Stimulated activated CD8-positive, alpha-beta memory T cell treated with anti-CD3 and anti-CD28 coated beads, Interleukin-4, amount 100 ng/mL, for 4 hours (primary cell): ENCODE measurements at places on chromosomes 1 and 21.

DNA sequence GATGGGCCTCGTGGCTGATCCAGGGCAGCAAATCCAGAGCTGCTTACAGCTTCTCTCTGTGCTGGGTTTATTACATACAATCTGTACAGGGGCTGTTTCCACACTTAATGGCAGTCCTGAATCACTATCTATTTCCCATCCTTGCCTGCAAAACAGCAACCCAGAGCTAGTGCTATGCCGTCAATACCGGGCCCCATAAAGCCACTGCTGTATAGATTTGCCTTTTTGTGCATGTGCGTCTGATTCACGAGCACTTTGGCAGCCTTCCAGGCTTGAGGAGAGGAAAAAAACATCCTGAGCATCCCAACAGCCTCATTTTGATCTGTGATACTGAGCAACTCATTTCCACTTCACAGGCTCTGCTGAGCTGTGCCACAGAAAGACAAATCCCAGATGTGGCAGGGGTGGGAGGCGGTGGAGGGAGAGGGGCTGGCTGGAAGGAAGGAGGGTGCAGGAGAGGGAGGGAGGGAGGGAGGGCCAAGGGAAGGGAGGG is 65.2 kb upstream of the TARBP1 start:
- no peak for DNase-seq

GRCh38 chr1:93829061-93829460 is 49.9 kb downstream of the DNTTIP2 start:
- DNase-seq = no peak

GRCh38 chr1:34166191-34166624 is 1.2 kb upstream of the CSMD2 start:
- DNase-seq = no peak

DNA sequence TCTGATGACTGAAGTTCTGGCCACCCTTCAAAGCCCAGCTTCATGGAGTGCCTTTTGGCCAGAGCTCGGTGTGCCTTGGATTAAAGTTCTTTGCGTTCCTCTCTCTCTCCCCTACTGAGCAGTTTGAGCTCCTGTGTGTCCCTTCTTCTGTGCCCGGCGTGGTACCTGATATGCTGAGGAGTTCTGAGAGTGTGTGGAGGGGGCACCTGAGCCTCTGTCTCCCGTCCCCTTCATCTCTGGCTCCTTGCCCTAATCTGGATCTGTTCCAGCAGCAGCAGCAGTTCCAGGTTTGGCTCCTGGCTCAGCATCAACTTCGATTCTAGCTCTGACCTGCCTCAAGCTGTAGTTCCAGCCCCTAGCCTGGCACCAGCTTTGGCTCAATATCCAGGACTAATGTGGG is 25.1 kb upstream of the MYCL start:
- no peak for DNase-seq

GRCh38 chr1:119040489-119040888 is 52.3 kb upstream of the TBX15 start:
- DNase-seq = no peak

DNA sequence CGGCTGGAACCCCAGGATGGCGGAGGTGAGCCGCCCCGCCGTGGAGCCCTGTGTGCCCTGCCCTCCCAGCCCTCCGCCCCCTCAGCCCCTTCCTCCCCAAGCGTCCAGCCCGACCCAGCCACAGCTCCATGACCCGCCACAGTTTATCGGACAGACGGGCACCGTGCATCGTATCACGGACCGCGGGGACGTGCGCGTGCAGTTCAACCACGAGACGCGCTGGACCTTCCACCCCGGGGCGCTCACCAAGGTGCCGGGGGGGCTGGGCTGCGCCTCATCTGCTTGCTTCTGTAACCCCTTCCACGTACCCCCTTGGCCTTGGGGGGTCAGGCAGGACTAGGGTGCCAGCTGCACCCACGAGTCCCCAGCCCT is 6.6 kb upstream of the MMP23B start:
- no peak for DNase-seq

DNA sequence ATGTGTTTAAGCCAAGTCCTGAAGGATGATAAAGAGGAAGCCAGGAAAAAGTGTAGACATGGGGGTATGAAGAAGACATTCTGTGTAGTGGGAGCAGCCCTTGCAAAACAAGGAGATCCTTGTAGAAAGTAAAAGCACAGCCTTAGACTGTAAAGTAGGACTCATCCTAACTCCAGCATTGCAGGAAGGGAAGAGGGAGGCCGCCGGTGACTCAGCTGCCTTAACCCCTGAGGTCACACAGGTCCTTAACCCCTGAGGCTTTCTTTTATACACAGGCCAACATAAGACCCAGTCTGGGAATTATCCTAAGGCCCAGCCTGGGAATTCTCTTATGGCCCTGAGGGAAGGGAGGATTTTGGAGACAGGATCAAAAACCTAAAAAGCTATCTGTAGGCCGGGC is 18.0 kb downstream of the PGM1 start:
- DNase-seq = no peak

GRCh38 chr1:28439320-28439719 is 66.5 kb upstream of the RCC1 start:
- no peak for DNase-seq

- DNase-seq = no peak
Observed at GRCh38 chr1:79375352-79375751, 368.8 kb upstream of the ADGRL4 start.

- no peak for DNase-seq
Observed at GRCh38 chr1:9179463-9180110, 50.7 kb upstream of the GPR157 start.

DNA sequence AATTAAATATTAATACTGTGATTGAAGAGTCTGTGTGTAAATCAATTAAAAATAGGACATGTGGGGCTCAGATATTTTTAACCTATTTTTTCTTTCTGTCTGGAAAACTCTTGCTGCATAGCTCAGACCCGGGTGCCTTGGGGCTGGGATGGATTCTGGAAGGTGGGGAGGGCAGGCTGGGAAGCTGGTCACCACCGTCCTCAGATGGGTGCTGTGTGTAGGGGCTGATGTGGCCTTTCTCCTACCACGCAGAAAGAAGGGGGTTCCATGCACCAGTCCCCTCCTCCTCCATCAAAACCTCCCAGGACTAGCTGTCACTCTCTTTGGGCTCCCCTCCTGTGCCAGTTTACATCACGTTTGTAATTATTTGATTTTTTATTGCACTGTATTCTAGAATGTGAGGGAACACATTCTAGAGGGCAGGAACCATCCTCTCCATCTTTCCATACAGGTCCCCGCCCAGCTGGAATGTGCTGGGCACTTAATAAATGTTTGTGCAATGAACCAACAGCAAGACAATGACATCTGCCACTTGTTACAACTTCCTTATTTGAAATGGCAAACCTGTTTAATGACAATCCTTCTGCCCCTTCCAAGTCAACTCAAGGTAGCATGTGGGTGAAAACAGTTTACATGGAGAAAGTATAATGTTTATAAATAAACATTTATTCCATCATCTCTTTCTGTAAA is 104.3 kb downstream of the EDEM3 start:
- DNase-seq = no peak

GRCh38 chr21:45033791-45034555 is 40.4 kb upstream of the ADARB1 start:
- DNase-seq = no peak

DNA sequence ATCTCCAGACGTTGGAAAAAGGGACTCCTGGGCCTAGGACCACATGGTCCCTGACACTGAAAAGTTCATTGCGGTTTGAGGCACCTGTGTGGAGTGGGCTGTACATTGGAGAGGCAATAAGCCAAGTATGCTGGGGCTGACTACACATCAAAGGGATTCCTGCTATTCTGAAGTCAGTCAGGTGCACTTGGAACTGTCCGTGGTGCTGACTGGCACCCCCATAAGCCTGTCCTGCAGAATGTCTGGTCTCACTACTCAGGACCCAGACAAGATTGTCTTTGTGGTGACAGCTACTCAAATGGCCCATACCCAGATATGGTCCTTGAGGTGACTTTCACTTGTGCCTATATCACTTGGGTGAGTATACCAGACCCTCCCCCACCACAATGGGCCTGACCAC is 150.6 kb downstream of the RWDD3 start:
- no peak for DNase-seq

GRCh38 chr1:34055818-34056217 is 109.2 kb downstream of the CSMD2 start:
- DNase-seq = no peak

DNA sequence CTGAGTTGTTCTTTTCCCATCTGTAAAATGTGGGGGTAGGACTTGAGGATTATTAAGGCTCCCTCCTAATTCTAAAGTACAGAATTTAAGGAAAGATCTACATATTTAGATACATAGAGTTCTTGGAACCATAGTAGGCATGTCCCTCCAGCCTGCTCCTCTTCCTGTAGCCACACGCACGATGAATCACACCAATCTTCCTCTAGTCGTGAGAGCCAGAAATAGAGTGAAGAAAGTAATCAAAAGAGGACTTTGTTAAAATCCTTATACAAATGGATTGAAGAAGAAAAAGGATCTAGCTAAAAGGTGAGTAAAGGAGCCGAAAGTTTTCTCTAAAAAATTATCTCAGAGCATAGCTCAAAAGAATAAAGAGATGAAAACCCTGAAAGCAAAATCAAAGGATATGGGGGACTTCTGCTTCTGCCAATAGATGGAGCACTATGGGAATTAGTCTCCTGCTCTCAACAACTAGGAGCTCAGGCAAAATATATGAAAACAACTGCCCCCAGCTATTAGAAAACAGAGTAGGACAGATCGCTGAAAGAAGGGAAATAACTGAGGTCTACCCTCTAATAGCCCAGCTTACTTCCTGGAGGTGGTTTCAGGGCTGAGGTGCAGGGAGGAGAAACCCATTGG is 8.5 kb downstream of the C1orf141 start:
- DNase-seq = no peak

DNA sequence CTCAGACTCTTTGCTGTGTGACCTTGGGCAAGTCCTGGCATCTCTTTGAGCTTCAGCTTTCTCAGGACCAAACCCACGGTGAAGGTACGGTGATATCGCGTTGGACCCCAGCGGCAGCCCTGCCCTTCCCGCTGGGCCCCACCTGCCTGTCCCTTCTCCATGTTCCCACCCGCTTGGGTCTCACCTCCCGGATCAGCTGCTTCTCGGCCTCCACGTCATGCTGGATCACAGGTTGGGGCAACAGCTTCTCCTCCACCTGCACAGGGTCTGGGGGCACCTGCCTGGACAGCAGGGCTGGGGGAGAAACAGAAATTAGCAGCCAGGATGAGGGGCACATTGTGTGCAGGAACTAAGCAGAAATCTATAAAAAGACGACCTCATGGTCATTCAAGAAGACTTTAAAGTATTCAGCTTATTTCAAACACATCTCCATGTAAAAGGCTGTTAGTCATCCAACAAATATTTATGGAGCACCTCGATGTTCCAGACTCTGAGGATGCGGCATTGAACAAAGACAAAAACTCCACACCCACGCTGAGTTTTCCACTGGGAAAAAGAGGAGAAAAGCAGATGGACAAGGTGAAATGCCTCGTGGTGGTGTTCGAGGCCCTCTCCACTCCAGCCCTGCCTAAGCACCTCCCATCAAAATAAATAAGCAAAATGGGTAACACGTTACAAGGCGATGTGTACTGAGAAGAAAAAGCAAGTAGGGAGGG is 19.5 kb downstream of the KIF17 start:
- no peak for DNase-seq

- no peak for DNase-seq
Observed at GRCh38 chr1:109091078-109091838, 694 bp downstream of the TMEM167B start.

DNA sequence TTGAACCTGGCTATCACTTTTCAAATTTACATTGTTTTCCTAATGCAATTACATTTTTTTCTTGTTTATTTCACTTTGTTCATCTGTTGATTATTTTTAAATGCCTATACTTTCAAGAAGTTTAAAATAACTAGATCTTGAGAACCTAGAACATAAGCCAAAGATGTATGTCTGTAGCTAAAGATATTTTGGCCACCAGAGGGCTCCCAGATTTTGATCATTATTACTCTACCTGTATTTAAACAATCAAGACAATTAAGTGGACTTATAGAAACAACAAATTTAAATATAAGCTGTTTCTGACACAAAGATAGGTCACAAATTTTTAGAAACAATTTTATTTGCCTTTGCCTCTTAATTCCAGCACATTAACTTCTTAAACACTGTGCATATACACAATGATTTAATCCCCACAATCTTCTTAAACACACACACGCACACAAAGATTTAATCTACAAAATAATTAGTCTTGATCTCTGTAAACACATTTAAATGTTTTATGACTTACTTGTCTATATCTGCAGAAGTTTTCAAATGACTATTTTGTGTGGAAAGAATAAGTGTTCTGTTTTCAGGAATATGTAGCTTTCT is 380.0 kb downstream of the DSCAM start:
- no peak for DNase-seq

DNA sequence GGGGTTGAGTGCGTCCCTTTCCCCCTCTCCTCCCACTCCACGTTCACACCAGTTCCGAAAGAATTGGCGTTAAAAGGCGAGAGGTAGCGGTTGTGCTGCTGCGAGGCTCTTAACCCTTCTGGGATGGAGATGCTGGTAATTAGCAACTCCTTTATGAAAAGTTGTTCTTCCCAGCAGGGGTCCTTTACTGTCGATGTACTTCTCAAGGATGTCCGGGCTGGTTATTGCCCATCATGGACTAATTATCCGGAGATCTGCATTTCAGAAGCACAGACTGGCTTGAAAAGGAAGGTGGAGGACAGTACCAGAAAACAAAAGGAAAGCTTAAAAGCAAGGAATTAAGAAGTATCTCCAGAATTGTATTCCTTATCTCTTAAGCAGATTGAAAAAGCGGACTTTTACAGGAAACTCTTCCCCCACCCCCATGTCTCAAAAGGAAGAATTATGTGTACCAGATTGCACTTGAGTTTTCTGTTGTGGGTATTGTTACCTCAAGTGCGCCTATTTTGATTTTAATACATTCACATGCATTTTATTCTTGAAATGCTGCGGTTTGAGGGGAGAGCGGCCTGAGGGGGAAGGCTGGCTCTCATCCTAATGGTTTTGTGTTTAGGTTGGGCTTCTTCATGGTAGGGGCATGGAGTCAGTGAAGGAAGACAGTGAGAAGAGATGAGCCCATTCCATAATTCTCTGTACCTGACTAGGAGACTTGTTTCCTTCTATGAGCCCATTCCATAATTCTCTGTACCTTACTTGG is 1.5 kb downstream of the AK4 start:
- DNase-seq = no peak

DNA sequence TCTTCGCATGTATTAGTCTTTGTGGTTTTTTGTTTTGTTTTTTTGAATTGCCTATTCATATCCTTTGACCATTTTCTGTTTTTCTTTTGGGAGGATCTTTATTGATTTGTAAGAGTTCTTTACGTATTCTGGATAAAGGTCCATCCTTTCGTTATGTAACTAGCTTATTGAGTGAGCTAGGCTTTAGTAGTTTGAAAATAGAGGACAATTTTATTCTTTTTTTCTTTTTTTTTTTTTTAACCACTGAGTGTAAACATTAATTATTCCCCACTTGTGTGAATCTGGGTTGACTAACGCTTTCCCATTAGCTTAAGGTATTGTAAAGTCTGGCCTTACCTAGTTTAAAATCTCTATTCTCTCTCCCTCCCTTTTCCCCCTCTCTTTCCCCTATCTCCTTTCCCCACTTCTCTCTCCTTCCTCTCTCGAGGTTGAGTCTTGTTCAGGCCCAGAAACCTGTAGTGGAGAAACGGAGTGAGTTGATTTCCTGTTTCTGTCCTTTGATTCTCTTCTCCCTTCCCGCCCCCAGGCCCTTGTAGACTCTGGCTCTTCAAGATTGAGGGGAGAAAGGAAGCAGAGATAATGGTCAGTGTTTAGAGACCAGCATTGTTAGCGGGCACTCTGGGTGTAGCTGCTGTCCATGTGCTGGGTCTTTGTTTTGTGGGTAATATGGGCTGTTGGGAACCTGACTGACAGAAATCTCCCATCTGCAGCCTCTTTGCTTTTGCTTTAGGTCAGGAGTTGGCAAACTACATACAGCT is 1.5 kb downstream of the MORC3 start:
- no peak for DNase-seq
